CD4-positive, alpha-beta T cell treated with Interleukin-15 for 1 hour (primary cell): ENCODE measurements at places on chromosomes 6 and 20.

GRCh38 chr20:47859278-47859677, 74.0 kb upstream of the SULF2 start:
- DNase-seq = no peak

- peak; percentile 52 for DNase-seq
Measured at GRCh38 chr6:31356216-31356945, 598 bp downstream of the HLA-B start.

GRCh38 chr20:11895861-11896387, 21.8 kb upstream of the BTBD3 start:
- DNase-seq = no peak

- DNase-seq = no peak
Measured at GRCh38 chr20:47815866-47816265, 30.6 kb upstream of the SULF2 start.

DNA sequence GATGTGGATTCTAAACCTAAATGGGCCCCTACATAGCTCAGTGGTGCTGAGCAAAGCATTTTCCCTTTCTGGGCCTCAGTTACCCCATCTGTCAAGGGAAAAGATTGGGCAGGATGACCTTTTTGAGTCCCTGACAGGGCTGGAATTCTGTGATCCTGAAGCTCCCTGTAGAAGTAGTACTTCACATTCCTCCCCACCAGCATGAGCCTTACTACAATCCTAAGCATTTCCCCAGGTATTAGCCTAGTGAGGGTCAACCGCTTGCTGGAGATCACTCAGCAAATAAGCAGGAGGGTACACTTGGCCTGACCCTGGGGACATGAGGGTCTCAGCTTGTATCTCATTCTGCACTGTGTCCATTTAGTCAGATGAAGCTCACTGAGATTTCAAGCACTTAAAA, 13.4 kb downstream of the NDRG3 start:
- no peak for DNase-seq

DNA sequence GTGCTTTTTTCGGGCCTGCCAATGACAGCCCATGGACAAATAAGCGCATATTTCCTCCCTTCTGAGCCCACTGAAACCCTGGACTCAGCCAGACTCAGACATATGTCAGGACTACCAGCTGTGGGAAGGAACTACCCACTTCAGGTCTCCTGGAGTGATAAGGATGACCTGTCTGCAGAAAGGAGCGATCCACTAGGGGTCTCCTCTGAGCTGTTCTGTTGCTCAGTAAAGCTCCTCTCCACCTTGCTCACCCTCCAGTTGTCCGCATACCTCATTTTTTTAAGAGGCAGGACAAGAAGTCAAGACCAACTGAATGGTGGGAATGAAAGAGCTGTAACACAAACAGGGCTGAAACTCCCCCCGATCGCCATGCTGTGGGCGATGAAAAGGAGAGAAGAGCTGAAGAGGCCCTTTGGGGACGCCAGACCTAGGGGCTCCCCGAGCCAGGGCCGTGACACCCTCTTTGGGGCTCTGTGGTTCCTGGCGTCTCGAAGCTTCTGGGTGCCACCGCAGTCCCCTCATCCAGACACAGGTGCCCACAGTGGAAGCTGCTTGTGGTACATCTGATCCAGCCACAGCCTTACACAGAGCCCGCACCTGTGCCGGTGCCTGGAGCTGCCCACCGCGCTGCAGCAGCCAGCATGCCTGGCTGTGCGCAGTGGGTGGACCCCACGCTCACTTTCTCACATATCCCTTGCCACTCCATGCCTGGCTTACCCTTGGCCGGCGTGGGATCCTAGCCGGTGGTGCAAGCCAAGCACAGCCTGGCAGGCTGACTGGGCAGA, 68.8 kb downstream of the EYS start:
- DNase-seq = no peak

DNA sequence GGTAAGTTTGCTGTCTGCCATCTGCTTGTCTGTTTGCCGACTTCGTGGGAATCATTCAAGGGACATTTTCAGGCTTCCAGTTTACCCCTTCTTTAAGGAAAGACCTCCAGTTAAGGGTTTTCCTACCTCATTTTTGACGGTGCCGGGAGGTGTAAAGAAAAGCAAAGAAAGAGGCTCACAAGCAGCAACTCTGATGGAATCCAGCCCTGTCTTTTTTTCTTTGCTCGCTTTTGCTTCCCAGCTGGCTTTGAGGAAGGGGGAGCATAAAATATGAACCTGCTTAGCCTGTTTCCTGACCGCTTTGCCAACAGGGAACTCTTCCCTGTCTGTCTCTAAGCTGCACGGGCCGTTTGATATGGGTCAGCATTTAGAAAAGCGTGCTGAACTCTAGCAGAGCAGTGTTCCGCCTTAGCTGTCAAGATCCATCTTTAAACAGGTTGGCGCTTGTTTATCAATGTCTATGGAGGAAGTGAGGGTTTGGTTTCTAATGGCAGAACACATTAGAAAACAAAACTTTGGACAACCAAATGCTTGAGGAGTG, 13.8 kb downstream of the SYTL3 start:
- no peak for DNase-seq

- DNase-seq = no peak
Measured at GRCh38 chr6:123171341-123172115, 175.5 kb downstream of the CLVS2 start.

- peak; percentile 94 for DNase-seq
Measured at GRCh38 chr20:63627129-63627750, 339 bp upstream of the GMEB2 start.

GRCh38 chr6:20802596-20802995, 268.3 kb downstream of the CDKAL1 start:
- DNase-seq = no peak

GRCh38 chr6:152462716-152463115, 174.4 kb downstream of the SYNE1 start:
- DNase-seq = no peak

DNA sequence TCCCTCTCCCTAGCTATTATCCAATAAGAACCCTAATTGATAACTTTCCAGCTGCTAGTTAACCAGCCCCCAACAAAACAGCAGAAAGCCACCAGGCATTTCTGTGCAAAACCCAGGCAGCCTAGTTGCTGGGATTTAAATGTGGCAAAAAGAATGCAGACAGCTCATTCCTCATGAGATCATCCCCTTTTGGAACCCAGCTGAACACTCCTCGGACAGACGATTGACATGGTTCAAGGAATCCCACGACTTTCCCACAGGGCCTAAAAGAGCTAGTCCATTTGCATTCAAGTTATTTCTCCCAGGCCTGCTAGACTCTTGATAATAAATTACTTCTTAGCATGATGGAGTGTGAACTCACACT, 24.0 kb downstream of the JAG1 start:
- DNase-seq = no peak

GRCh38 chr20:10511170-10511508, 76.0 kb downstream of the SLX4IP start:
- no peak for DNase-seq

DNA sequence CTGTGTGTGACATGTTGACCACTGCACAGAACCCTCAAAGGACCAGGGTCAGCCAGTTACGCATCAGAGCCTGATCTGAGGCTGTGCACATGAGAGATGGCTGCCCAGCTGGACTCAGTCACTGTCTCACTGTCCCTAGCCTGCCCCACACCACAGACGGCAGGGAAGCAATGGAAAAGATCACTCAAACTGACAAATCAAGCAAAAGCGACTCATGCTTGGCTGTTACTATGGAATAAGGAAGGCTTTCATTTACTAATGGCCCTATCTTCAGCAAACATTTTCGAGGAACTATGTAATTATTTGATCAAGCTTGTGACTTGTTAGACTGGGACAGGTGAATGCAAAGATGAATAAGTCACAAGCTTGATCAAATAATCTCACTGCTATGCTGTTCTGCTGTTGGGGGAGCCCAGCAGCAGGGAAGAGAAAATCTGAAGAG, 137.0 kb downstream of the SLC23A2 start:
- no peak for DNase-seq

DNA sequence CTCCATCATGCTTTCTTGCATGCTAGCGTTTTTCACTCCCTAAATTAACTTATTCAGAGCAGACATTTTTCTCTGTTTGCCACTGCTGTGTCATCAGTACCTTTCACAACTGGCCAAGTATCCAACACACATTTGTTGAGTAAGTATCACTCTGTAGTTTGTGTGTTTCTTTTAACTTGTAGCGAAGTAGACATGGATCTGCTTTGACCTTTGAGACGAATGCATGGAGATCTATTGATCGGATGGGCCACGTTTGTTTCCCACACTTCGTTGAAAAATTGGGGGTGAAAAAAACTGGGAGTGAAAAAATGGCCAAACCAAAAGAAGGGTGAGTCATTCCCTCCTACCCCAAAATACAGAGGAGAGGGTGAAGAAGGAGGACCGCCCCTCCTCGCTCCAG, 12.9 kb upstream of the SLC9A8 start:
- no peak for DNase-seq

- DNase-seq = no peak
Measured at GRCh38 chr6:133085896-133086295, 155.3 kb upstream of the EYA4 start.

- DNase-seq = no peak
Measured at GRCh38 chr6:43608310-43608763, 20.7 kb downstream of the GTPBP2 start.

DNA sequence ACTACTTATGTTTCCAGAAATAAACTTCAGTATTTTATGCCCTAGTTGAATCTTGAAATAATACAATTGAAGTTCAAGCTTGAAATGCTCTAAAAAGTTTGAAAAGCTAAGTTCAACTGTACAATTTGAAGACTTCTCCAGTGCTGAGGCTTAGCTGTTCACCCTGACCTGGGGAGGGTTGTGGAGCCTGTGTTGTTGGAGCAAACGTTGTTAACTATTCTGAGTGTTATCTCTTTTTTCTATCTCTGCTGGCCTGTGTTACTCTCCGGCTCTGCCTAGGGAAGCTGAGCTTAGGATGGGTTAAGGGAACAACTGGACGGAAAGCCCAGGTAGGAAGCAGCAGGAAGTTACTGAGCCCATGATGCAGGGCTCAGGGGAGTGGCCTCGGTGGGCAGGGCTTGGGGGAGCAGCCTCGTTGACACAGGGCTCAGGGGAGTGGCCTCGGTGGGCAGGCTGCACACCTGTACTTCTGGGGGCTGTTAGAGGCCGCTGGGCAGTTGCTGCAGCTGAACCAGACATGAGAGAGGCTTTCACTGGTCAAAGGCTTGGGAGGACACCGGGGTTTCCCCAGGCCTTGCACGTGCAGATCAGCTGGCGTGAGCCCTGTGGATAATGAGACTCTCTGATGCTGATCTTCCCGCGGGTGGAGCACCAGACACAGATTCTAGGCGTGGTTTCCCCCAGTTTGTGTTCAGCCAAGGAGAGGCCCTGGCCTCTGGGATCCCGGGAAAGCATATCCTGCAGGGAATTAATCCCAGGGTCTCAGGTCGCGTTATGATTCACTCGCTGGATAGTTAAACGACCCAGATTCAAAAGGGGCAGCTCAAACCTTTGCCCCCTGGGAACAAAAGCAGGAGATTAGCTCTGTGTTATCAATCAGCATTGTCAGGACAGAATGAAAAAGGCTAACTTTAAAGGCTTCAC, 58.9 kb downstream of the ERMARD start:
- no peak for DNase-seq
